Stimulated activated CD4-positive, alpha-beta T cell treated with anti-CD3 and anti-CD28 coated beads, Interleukin-1b, Interleukin-23, amount 100 ng/mL, for 24 hours (primary cell): ENCODE measurements at places on chromosomes 16 and 17.
A peak's percentile ranks its signal among the peaks of the same experiment; 100 is the strongest.

GRCh38 chr17:50935221-50935995 lies 69.3 kb upstream of the TOB1 start:
- DNase-seq, result no peak

- DNase-seq, result no peak
These were observed 29.2 kb downstream of the CLUH start for GRCh38 chr17:2682176-2682938.

GRCh38 chr17:17531156-17531555 lies 35.0 kb upstream of the RASD1 start:
- DNase-seq, result no peak

DNA sequence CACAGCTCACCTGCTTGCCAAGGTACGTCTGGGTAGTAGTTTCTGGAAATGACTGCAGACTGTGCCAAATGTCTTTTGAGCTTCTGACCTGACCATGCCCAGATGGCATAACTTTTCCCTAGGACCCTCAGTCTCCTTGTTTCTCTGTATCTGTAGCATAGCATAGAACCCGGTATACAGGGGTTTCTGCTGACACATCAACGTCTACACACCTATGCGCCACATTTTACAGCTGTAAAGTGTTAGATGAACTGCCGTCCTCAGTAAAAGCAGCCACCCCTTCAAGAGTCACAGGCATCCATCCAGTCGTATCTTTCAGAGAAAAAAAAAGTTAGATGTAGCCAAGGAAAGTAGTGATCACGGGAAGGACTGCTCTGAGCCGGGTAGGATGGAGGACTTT lies 17.4 kb downstream of the KCTD2 start:
- DNase-seq, result no peak

GRCh38 chr17:63151941-63152523 lies 186.0 kb downstream of the TANC2 start:
- no peak for DNase-seq

DNA sequence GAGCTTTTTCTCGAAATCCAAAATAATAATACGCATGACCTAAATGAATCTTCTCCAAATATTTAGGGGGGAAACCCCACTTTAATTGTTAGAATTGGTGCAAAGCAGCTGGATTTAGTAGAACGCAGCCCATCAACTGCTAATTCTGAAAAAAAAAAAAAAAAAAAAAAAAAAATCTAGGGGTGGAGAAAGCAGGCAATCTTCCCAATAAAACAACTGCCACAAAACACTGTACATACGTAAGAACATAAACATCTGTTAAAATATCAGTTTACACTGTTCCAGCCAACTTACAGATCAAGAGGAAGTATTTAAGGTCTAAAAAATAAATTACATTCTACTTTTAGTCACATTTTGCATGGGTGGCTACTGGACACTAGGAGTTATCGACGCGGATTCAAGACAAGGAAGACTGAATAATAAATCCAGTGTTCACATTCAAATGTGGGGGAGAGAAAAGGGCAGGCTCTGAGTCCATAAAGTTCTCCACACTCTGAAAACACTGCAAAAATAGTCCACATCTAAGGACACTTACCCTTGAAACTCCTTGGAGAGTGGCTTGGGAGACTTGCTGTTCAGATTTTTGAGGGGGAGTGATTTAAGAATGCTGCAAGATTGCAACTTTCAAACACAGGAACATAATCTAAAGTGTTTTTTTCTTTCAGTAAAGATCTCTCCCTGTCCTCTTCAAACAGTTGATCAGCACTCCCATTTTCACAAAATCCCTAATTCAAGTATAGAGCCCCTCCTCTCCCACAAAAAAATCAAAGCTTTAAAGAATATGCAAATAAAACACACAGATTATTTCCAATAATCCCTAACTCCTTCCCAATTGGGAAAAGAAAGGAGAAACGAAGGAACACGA lies 1.3 kb downstream of the APPBP2 start:
- no peak for DNase-seq

DNA sequence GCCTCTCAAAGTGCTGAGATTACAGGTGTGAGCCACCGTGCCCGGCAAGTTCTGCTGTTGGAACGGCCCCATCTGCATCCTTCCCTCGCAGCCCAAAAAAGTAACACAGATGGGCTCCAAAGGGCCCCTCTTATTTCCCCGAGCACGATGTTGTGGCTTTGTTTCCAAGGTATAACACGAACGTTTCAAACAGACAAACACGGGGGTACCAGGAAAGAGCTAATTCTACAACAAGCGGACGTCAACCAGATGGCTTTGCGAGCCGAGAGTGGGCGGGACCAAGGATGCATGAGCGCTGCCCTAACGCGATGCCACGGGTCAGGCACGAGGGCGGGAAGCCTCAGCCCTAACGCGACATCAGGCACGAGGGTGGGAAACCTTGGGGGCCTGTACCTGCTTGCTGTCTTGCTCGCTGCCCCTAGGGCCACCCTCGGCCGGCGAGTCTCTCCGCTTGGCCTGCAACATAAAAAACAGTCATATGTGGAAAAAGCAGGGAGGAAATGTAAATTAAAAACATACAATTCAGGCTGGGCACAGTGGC lies 24.2 kb downstream of the UNKL start:
- DNase-seq, result no peak

- DNase-seq, result no peak
These were observed 656 bp upstream of the GEMIN4 start for GRCh38 chr17:752620-753219.

DNA sequence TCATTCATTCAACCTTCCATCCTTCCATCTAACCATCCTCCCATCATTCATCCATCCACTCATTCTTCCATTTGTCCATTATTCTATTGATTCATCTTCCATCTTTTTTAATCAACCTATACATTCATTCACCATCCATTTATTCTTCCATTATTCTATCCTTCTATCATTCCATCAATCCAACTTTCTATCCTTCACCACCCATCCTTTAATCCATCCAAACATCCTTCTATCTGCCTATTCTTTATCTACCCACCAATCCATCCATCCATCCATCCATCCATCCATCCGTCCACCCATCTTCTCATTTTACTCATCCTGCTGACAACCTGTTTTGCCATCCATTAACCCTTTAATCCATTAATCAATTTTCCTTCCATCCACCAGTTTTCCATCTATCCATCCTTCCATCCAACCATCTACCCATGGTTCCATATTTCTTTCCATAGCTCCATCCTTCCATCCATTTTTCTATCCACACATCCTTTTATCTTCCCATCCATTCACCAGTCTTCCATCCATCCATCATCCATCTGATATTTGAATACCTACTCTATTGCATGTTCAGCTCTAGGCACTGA lies 21.8 kb upstream of the WFDC1 start:
- DNase-seq, result no peak

DNA sequence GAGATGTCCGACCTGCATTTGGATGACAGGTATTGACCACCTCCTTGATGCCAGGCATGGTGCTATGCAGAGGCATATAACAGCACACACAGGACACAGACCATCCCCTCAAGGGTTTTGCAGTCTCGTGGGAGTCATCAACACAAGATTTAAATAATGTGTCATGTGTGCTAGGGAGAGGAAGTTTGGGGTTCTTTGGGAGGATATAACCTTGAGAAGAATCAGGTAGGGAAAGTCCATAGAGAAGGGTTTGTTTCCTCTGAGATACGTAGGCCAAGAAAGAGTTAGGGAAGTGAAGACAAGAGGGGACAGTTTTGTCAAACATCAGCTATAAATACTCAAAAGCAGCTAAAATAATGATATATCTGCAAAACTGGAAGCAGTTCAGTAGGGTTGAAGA lies 215.9 kb upstream of the RBFOX1 start:
- no peak for DNase-seq

DNA sequence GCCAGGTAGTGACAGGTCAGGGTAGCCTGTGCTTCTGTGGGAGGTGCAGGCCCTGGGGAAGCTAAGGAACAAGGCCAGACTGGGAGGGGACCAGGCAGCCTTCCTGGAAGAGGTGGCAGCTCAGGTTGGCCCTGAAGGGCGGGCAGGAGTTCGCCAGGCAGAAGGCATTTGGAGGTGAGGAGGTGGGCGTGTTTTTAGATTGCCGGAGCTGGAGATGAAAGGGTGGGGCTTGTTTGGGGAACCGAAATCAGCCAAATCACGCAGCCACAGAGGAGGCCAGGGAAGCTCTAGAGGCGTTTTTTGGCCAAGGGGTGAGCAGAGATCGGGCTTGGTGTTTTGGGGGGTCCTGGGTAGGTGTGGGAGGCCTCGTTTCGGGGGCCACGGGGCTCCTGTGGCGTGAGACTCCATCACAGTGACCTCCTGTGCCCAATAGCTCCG lies 7.6 kb downstream of the ADCY7 start:
- DNase-seq, result no peak

- DNase-seq, result peak; percentile 53
These were observed 29.0 kb downstream of the PIMREG start for GRCh38 chr17:6473128-6473767.

DNA sequence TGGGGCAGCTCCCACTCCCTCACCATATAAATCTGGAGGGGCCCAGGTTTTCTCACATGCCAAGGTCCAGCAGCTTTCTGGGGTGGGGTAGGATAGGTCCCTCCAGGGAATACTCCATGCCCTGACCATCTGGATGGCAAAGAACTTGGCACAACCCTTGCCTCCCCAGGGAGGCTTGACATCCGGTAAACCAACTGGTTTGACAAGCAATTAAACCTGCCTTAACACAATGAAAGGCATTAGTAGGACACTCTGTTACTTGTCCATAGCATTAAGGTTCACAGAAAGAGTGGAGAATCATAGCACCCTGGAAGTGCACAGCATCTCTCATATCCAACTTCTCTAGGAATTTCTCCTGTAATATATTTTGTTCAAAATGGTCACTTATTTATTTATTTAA lies 63.9 kb upstream of the MAF start:
- DNase-seq, result no peak

GRCh38 chr17:14304222-14304772 lies 3.4 kb downstream of the HS3ST3B1 start:
- DNase-seq, result no peak
